Activated CD4-positive, alpha-beta T cell treated with anti-CD3 and anti-CD28 coated beads for 24 hours (primary cell): ENCODE measurements at places on chromosomes 13 and 19.

DNA sequence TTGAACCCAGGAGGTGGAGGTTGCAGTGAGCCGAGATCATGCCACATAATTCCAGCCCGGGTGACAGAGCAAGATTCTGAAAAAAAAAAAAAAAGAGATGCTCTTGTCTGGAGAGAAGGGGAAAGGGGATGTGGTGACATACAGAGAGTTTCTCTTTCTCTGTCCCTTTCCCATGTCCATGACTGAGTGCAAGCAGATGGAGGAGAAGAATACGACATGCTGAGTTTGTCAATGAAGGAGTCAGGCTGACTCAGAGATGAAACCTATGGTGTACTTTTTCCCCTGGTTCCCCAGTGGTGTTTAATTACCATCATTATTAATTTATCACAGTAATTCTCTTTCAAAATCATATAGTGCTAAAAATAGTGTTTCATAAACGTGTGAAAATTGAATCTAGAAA, 448.8 kb downstream of the FOXO1 start:
- no peak for DNase-seq

DNA sequence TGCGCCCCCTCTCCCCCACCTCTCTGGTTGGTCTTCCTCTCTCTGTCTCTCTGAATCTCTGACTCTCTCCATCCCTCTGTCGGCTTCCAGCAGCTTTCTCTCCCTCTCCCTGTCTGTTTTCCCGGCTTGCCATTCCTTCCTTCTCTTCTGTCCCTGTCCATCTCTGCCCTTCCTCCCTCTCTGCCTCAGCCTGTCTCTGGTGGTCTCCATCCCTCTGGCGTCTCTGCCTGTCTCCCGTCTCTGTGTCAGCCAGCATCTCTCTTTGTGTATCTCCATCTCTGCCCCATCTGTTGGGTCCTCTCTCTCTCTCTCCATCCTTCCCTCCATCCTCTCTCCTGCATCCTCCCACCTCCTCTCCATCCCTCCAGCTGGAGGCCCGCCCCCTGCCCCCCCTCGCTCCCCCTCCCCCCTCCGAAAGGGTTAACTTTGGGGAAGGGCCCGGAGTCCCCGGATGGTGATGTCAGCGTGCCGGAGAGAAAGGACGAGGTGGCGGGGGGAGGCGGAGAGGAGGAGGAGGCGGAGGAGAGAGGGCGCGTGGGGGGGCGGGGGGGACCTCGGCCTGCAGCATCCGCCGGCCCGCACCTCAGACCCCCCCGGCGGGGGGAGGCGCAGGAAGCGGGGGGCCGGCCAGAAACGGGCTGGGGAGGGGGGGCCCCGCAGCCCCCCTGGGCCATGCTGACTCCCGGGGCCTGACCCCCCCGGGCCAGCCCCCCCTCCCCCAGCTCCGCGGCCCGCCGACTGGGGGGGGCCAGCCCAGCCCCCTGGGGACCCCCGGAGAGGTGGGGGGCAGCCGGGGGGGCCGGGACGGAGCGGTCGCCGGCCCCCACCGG, at the start of gene BRSK1:
Gene BRSK1 (plus strand): TSS at position 450 of the 830 bp plus-strand sequence. CDS start 446 bp downstream, outside the sequence.
- no peak for DNase-seq

GRCh38 chr13:59793107-59793506, 370.6 kb downstream of the DIAPH3 start:
- DNase-seq: no peak

GRCh38 chr13:73596382-73596781, 537.6 kb downstream of the KLF5 start:
- DNase-seq: no peak

- DNase-seq: no peak
These were observed 6.5 kb downstream of the TMEM259 start for GRCh38 chr19:1014161-1015060.

- DNase-seq: no peak
These were observed 201.5 kb downstream of the TM9SF2 start for GRCh38 chr13:99702687-99703319.

- DNase-seq: no peak
These were observed 1.8 kb downstream of the CCDC122 start for GRCh38 chr13:43877766-43878165.
